ENCODE measurements at places on chromosomes 13 and 19.

DNA sequence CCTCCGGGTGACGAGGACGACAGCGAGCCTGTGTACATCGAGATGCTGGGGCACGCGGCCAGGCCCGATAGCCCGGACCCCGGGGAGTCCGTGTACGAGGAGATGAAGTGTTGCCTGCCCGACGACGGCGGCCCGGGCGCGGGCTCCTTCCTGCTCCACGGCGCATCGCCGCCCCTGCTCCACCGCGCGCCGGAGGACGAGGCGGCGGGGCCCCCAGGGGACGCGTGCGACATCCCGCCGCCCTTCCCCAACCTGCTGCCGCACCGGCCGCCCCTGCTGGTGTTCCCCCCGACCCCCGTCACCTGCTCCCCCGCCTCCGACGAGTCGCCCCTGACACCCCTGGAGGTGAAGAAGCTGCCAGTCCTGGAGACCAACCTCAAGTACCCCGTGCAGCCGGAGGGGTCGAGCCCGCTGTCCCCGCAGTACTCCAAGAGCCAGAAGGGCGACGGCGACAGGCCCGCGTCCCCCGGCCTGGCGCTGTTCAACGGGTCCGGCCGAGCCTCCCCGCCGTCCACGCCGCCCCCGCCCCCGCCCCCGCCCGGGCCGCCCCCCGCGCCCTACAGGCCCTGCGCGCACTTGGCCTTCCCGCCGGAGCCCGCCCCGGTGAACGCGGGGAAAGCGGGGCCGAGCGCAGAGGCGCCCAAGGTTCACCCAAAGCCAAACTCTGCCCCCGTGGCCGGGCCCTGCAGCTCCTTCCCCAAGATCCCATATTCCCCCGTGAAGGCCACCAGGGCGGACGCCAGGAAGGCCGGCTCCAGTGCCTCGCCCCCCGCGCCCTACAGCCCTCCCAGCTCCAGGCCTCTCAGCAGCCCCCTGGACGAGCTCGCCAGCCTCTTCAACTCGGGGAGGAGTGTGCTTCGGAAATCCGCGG is 511.3 kb downstream of the MYO16 start:
- no peak for DNase-seq

DNA sequence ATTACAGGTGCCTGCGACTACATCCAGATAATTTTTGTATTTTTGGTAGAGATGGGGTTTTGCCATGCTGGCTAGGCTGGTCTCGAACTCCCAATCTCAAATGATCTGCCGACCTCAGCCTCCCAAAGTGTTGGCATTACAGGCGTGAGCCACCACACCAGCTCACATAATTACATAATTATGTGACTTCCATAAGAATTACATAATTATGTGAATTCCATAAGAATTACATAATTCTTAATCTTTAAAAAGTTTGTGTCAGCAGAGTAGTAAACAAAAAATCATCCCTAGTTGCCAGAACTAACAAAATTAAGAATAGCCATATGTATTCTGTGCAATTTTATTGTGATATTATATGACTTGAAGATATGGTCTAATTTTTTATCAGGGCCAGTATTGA is 25.6 kb downstream of the IFT88 start:
- no peak for DNase-seq

DNA sequence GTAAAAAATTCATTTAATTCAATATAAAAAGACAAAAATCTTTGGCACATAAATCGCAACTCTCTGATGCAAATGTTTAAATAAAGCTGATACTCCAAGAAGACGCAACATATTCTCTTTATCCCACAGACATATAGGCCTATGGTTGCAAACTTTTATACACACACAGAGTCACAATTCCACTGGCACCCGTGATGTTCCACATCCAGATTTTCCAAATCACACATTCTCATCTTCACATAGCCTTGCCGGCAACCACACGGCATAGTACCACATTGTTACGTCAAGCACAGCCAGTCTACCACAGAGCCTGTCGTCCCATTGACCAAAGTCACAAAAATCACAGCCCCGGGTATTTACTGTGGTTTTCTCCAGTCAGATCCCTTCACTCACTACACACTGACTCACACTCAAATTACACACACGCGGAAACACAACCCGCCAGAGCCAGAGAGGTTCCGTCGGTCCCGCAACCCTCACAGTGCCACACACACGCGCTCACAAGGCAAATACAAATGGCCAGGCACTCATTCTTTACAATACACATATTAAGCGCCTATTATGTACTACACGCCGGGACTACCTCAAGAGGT is 546 bp upstream of the ZNF546 start:
- DNase-seq: no peak

- DNase-seq: no peak
These were observed 23.1 kb upstream of the TSHZ3 start for GRCh38 chr19:31372246-31372781.

GRCh38 chr13:48816700-48817099 is 159.0 kb upstream of the FNDC3A start:
- DNase-seq: no peak
